Stimulated activated CD4-positive, alpha-beta T cell treated with anti-CD3 and anti-CD28 coated beads, Interleukin-2, amount 100 ng/mL, for 24 hours (primary cell): ENCODE measurements at places on chromosomes 1 and 21.

DNA sequence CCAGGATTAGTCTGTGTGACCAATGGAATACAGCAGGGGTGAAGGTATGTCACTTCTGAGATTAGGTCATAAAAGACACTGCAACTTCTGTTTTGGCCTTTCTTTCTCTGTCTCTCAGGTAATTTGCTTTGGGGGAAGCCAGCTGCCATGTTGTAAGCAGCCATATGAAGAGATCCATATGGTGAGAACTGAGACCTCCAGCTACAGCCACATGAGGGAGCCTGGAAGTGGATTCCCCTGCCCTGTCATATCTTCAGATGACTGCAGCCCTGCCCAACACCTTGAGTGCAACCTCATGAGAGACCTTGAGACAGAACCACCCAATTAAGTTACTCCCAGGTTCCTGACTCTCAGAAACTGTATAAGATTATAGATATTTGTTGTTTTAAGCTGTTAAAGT lies 70.1 kb upstream of the ESRRG start:
- DNase-seq, result no peak

DNA sequence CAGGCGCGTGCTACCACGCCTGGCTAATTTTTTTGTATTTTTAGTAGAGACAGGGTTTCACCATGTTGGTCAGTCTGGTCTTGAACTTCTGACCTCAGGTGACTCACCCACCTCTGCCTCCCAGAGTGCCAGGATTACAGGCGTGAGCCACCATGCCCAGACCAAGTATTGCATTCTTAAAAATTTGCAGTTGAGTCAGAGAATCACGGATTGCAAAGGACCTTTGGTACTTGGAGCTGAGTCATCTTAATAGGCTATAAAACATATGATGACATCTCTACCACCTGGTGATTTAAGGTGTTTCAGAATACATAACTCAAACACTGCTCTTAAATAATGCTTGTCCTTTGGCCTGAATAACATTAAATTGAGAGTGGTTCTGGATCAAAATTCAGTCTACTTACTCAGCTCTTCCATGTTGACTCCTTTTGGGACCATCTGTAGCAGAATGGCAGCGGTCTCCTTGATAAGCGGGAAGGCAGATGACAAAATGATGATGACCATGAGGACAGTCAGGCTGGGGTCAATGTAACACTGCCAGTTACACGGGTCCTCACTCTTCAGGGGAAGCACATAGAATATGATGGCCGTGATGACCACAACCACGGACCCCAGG lies 10.4 kb downstream of the SLC30A10 start:
- no peak for DNase-seq

GRCh38 chr1:151668090-151668489 lies 48.5 kb downstream of the CELF3 start:
- no peak for DNase-seq

DNA sequence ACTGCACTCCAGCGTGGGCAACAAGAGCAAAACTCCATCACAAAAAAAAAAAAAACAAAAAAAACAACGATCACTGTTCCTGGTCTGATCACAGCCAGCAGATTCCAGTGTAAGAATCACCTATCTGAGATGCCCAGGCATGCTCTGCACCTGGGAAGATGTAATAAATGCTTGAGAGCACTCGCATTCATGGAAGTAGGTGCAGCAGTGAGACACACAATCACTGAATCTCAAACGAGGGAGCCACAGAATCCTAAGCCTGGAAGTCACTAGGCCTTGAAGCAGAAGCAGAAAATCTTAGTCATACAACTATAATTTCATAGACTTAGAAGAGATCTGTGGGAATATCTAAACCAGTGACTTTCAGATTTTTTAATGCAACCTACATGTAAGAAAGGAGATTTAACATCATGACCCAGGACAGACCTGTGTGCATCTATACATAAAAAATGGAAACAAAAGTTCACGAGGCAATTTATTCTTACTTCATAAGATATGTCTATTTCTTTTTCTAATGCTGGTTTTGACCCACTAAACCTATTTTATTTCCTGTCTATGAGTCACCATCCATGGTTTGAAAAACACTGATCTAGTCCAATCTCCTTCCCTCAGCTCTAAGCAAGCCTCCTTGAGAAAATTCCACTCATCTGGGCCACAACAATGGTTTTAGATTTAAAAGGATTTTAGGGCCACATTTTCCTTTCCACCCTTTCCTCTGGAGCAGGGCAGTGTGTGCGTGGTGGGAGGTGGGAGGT lies 30.4 kb downstream of the RIMS3 start:
- DNase-seq, result no peak

GRCh38 chr21:25664491-25664931 lies 25.5 kb downstream of the JAM2 start:
- DNase-seq, result no peak

DNA sequence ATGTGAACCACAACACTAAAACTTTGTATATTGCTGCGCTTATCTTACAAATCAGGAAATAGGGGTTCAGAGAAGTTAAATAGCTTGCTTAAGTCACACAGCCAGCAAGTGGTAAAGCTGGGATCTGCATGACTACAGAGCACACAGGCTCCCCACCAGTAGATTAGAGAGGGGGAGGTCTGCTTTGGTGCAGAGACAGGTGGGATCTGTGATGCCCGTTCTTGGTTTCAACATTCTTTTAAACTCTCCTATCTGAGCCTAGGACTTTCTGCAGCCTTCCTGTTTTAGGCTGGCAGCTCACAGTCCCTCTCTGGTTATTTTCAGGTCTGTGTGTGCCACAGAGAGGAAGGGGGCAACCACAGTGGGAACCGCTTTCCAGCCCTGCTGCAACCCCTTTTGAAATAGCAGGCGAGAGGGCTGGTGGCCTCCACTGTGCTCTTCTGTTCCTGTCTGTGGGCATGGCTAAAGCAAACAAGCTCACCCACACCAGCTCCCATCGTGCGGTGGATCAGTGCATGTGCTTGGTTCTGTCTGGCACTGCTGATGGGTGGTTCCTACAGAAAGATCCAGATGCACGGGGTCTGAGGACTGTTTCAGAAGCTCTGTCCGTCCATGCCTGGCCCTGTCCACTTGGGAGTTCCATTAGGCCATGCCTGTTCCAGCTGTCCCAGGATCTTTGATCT lies 1.7 kb upstream of the IL6R start:
- DNase-seq, result no peak

DNA sequence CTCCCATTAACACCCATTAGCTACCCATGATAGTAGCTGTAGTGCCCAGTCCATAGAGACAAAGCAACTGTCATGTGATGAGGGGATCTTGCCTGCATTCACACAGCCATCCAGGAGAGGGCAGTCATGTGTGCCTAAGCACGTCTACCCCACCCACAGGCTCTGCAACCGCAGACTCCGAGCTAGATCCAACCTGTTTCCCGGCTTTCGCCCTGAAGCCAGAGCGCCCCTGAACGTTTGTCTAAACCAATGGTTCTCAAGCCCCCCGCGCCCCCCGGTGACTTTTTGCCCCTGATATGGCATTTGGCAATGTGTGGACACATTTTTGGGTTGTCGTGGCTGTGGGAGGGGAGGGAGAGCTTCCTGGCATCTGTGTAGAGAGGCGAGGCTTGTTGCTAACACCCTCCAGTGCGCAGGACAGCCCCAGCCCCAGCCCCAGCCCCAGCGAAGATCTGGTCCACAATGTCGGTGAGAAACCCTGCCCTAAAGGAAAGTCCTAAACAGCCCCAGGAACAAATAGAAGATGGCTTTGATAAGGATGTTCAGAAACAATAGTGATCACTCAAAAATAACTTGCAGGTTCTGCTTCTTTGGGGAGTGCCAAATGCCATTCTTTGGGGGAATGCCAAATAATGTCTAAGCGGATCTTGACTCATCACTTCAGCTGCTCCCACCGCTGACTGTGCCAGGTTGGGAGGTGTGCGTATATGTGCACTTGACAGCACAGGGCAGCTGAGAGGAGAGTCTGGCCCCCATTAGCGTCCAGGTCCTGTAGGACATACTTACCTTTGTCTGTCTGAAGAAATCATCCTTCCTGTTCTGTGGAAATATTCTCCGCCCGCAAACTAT lies 34.5 kb downstream of the SLC44A3 start:
- peak; percentile 78 for DNase-seq

DNA sequence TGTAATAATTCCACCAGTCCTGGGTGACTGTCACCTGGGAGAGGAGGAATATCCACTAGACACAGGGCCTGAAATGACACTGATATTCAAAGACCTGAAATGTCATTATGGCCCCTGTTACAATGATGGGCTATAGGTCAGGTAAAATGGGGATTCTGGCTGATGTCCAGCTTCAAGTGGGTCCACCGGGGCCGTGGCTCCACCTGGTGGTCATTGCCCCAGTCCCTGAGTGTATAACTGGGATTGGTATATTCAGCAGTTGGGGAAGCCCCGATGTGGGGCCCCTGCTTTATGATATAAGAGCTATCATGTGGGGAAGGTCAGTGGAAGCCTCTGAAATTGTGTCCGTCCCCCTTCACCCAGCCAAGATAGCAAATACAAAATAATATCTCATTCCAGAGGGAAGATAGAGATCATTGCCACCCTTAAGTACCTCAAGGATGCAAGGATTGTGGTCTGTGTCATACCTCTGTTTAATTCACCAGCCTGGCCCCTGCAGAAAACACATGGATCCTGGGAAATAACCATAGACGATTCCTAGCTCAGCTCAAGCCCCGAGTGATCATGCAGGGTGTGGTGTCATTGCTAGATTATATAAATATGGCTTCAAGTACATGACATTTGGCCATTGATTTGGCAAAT lies 19.4 kb downstream of the PLEKHO1 start:
- peak; percentile 66 for DNase-seq

GRCh38 chr1:212401838-212402582 lies 12.7 kb downstream of the PACC1 start:
- no peak for DNase-seq

DNA sequence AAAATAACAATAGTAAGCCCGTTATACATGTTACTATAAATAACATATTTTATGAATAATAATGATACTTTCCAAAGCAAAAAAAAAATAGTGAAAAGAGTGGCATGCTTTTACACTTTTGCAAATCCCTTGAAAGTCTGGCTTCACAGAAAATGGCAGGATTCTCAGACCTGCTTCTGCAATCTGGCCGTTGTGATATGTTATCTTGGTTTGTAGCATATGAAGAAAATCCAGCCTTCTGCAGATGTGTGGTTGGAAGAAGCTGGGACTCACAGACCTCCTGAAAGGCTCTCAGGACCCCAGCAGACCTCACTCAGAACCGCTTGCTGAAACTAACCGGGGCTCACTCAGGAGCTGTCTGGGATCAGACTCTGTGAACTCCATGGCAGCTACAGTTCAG lies 256.0 kb upstream of the TMEM51 start:
- DNase-seq, result no peak

GRCh38 chr1:30684259-30684658 lies 39.1 kb downstream of the MATN1 start:
- DNase-seq, result no peak

- DNase-seq, result no peak
These were observed 323.0 kb upstream of the PLD5 start for GRCh38 chr1:242847390-242847993.

- DNase-seq, result no peak
These were observed 241.2 kb upstream of the ST6GALNAC5 start for GRCh38 chr1:76625886-76626678.

GRCh38 chr1:198893141-198893540 lies 254.3 kb downstream of the PTPRC start:
- DNase-seq, result no peak

DNA sequence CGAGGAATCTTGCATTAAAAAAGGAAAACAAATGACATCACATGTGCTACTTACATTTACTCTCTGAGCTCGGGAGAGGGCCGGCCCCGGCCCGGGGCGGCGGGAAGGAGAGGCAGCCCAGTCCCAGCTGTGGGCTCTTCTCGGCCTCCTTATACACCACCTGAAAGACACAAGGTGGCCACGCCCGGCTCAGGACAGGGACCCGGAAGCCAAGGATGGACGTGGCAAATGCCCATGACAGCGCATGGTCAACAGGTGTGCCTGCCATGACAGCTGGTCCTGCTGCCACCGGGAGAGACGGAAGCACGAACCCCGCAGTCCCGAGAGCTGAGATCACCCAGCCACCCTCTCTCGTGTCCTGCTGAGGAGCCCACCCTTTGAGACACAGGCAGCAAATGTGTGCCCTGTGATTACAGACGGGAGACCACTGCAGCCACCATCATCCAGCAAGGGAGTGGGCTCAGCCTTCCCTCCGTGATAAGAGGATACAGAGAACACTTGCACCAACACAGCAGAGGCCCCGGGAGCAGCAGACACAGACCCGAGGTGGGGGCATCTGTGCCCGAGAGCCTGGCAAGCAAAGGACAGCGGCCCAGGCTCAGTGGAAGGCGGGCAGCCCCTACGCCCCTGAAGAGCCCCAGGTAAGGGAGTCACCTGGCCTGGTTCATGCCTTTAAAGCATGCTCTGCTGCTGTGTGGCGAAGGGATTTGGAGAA lies 8.7 kb downstream of the TPRG1L start:
- DNase-seq, result no peak

DNA sequence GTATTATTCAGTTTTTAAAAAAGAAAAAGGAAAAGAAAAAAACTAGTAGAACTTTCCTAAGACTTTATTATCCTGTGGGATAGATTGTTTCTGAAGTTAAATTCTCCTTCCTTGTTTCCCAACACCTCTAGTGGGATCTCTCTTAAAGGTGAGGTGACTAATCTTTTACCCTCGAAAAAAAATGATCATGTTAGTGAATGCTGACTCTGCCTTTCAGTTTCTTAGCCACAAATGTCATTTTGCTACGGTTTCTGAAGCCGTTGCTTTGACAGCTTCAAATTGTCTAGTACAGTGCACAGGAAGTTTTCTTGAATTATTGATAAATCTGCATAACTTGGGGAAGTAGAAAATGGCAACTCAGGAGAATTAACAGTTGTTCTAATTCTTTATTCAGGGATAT lies 13.0 kb upstream of the NEK7 start:
- no peak for DNase-seq

DNA sequence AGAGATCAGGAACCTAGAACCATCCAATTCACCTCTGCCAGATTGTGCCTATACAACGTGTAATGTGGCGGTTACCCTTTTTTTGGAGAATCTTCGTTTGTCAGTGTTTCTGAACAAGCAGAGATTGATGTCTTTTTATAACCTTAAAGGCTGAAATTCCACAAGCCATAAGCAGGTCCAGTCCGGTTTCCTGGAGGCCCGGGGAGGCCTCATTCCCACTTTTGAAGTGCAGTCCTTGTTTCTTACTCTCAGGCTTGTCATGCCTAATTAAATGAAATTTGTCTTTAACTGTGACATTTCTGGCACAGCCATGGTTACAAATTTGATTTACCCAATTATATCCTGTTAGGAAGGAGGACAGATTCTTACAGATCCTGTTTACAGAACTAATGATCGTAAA lies 27.8 kb downstream of the ZNF362 start:
- no peak for DNase-seq

- DNase-seq, result no peak
These were observed 19.7 kb downstream of the BCAR3 start for GRCh38 chr1:93661829-93662474.

GRCh38 chr1:54297596-54298283 lies 97.8 kb downstream of the MRPL37 start:
- no peak for DNase-seq

DNA sequence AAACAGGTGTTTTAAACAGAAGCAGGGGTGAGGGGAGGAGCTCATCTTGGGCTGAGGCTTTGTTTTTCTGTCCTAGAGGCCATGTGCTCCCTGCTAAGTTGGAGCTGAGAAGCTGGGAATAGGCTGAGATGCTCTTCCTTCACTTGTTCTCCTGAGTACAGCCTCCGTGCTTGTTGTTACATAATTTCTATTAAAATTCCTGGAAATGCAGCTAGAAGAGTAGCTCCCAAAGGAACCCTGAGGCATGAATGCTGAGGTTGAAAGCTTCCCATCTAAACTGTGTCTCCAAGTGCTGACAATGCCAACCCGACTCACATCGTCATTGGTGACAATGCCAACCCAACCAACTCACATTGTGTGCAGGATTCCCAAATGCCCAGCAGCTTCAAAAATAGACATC lies 12.6 kb upstream of the ITPKB start:
- DNase-seq, result no peak
